Stimulated activated CD8-positive, alpha-beta memory T cell treated with anti-CD3 and anti-CD28 coated beads, Interleukin-12 subunit alpha, Interleukin-12 subunit beta, amount 100 ng/mL, for 4 hours (primary cell): ENCODE measurements at places on chromosomes 3 and 15.

DNA sequence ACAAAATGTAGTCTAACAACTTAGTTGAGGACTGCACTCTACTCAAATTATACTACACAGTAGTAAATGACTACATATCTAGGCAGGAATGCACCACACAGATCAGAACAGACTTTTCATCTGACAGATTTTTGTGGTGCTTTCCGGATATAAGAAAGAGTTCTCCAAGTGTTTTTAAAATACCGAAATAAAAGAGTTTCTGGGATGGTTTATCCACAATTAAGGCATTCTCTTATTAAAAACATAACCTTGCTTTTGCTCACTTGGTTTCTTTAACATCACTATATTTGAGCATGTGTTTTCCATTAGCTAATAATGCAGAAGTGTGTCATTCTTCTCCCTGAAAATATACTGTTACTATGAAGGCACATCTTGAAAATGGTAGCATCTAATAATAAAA lies 132.9 kb downstream of the MAGI1 start:
- DNase-seq, result no peak

DNA sequence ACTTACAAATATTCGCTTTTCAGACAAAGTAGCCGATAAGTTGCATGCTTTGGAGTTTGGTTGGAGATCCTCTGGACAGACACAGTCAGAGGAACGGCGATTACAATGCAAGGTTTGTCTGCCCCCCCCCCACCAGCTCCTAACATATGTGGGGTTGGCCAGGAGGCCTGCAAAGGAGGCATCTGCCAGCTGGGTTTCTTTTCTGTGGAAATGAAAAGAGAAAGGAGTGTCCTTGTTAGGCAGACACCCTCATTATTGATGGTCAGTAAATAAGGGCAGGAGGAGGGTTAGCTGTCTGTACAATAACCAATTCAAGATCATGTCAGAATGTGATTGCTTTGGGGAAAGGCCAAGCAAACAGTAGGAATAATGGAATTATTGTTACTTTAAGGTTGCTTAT lies 49.1 kb downstream of the TLNRD1 start:
- no peak for DNase-seq

DNA sequence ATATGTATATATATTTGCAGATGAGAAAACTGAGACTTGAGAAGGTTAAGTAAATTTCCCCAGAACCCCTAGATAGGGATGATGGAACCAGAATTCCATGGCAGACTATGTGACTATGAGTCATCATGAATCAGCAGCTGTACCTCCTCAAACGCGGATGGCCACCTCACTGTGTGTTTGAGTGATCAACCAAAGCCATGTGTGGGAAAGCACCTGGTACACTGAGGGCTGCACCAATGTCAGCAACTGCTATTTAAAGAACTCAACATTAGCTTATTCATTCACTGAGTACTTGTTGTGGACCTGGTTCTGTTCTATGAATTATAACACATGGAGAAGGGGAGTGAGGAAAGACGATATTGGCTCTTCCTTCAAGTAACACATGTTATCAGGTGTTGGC lies 377.0 kb downstream of the GAP43 start:
- DNase-seq, result no peak

DNA sequence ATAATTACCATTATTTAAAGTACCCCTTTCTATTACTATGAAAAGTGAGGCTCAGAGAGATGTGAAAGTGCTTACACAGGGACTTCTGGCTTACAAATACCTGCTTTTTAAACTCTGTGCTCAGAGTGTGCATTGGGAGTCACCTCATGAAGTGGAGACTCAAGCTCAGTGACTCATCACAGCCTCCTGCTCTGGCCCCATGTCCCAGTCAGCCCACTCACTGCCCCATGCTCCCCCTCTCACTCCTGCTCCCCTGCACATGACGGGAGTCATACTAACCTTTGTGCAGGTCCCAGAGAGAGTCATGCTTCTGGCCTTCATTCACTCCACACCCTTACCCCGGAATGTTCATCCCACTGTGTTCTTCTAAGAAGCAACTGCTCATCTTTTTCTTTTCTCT lies 20.2 kb downstream of the CCR1 start:
- DNase-seq, result no peak

GRCh38 chr3:136920904-136921611 lies 36.7 kb upstream of the IL20RB start:
- no peak for DNase-seq

DNA sequence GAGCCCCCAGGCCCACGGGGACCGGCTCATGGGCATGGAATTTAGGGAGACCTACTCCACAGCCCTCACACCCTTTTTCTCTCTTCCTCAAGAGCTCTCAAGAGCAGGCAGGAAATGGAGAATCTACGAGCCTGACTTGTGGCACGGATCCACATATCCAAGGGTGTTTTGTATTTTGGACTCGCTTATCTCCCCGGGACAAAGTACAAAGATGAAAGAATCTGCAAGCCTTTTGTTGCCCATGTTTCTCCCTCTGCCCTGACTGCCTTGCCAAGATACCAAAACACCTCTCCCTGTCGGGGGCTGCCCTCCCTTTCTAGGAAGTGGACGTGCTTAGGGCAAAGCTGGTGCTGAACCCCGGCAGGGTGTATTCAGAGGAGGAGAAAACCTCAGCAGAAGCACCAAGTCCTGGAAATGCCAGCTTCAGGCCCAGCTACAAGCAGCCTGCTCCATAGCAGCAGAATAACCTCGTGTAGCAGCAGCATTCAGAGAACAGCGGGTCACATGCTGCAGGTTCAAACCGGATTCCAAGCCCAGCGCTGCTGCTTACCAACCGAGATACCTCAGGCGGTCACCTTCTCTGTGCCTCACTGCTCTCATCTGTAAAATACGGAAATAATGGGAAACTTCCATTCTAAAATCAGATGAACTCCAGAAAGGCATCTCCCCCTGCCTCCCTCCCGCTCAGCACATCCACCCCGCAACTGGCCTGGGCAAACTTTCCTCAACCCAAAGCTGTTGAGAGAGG lies 35.2 kb downstream of the DNASE1L3 start:
- no peak for DNase-seq

GRCh38 chr3:114994554-114995341 lies 152.3 kb downstream of the ZBTB20 start:
- no peak for DNase-seq

DNA sequence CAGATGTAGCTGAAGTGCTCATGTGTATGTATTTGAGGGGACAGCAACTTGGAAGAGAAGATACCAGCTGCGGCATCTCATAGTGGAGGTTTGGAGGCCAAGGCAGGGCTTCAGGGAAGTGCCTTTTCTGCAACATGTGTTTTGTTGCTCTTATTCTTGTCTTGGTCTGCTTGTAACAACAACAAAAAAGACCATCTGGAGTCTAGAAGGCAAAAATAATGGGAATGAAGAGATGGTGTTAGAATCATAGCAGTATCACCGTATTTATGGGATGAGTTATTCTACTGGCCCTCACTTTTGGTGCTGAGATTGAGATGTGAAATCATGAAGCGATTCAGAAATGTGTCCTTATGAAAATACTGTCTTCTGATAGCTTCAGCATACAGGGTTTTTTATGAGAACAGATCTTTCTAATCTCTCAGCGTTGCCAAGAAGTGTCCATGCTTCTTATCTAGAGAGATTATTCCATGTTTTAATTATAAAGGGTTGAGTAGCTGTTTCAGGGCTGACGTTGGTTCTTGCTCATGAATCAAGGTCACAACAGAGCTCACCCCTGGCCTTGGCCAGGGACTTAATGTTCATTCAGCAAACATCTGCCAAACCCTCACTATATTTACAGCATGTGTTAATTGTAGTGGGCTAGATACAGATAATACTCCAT lies 58.0 kb downstream of the ITPR1 start:
- DNase-seq, result no peak

DNA sequence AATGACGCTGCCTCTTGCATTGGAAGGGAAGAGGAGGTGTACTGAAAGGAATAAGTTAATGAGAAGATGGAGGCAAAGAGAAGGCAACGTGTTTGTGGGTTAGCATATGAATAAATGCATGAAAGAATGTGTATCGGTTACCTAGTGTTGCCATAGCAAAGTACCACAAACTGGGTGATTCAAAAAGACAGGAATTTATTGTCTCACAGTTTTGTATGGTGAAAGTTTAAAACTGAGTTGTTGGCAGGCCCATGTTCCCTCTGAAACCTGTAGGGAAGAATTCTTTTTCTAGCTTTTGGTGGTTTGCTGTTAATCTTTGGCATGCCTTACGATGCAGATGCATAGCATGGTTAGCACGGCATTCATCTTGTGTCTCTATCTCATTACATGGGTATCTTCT lies 729.9 kb downstream of the MECOM start:
- no peak for DNase-seq

DNA sequence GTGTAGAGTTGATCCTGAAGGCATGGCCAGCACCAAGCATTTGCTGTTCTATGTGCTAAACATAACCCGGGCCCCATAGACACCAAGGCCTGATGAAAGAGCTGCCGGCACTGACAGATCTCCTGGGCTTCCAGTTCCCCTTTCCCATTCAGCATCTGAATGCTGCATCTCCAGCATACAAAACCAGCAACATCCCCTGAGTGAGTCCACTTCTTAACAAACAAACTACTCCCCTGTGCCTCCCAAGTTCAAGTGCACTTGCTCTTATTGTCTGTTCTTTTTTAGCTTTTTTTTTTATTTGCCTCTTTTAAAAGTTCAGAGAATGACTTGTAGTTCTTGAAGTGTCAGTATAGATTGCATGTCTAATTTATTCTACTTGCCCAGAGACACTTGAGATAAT lies 156.0 kb downstream of the EDEM1 start:
- no peak for DNase-seq

DNA sequence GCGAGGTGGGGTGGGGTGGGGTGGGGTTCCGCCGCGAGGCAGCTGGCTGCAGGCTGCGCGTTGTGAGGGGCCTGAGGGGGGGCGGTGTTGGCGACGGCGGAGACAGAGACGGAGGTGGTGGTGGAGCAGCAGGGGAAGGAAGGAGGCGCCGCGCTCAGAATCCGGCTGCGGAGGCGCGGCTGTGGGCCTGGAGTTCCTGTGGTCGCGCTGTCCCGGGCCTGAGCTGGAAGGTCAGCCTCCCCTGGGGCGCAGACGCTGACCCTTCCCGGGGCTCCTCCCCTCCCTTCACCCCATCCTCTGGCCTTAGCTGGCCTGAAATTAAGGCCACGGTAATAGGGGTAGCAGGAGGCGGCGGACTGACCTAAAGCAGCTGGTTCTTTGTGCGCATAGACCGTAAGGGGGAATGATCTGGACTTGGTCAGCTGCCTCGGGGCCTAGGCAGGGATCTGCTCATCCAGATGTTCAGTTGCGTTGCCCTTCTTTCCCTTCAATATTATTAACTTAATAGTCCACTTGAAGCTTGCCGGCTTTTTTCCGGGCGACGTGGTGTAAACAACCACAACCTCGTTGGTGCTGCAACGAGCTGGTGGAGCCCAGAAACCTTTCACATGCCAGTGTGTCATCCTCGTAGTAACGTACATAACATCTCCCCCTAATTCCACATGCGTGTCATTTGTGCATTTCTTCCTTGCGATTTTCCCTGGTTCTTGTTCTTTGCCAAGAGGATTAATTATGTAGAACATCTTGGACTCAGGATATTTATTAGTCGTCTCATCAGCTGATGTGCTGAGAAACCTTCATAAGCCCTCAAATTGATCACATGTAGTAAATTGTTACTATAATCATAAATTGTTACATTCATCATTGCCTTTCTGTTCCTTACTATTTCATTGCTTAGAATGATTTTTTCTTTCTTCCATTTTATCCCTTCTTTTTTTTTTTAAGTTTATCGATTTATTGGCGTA lies 626 bp downstream of the SEC62 start:
- DNase-seq, result peak; percentile 10

DNA sequence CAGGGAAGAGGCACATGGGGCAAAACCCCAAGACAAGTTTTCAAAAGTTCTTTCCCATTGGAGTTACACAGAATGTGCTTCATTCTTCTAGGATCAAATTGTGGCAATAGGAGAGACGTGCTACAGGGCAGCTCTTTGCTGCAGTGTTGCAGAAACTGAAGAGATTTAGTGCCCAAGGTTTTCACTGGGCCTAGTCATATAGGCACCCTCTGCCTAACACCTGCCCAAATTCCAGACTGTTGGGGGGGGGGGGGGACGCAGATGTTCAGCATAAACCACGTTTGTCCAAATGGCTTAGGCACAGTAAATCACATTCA lies 346.8 kb upstream of the ZNF717 start:
- no peak for DNase-seq

GRCh38 chr15:85999658-86000057 lies 80.0 kb upstream of the AGBL1 start:
- no peak for DNase-seq

DNA sequence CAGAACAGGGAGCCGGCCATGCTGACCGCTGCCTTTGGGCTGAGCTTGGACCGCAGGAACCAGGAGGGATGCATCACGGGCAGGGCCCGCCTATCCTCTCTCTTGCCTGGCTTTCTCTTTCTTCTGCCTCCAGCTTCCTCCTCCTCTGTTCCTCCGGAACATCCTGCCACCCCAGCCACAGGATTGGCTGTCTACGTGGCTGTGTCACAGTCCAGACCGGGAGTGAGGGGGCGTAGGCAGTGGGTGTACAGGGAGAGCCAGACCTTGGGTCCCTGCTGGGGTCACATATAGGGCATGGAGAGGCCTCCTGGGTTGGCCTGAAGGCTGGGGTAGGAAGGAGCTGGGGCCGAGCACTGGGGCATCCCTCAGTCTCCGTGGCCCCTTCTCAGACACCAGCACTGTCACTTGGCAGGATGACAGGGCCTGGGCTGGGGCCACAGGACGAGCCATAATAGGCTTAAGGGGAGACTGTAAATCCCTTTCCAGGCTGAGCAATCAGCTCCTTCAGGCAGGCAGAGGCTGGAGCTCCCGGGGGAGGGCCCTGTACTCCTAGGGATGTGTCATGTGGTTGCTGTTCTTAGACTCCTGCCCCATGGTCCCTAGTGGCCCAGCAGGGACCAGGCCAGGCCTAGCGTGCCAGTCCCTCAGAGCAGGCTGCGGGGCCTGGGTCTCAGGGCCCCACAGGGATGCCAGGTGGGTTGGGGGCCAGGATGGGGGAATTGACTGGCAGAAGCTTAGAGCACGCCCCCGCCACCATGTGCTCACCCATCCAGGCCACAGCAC lies 25.4 kb downstream of the LINGO1 start:
- no peak for DNase-seq

DNA sequence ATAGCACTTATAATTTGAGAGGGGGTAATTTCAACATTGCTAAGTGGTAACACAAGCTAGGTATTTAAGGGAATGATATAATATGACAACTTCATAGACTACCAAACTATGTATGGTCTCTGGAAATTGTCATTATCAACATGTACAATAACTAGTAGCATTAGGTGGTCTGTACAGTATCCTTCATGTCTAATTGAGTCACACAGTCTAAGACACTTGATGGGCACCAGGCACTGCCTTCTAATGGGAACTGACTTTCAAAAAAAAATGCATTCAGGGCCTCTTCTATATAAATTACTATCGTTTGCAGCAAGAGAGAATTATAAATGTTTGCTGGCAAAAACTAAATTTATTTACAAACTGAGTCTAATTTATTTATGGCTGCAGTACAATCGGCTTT lies 271.8 kb downstream of the MECOM start:
- no peak for DNase-seq

- DNase-seq, result no peak
Measured at GRCh38 chr3:69149586-69149985, 27.2 kb upstream of the LMOD3 start.
